Mammary microvascular endothelial cell (primary cell): ENCODE measurements at places on chromosomes 11 and 22. TPM values are rescaled to one million over a fixed set of nuclear protein-coding genes. Genes with fewer than 3 reads are reported as not detected.

C11orf16 gene
- total RNA-seq = not detected in 2 replicates

CCDC87 gene
- total RNA-seq = 0.05 TPM in 1 of 2 replicates, not detected in the other

SERPING1 gene
- total RNA-seq = 0.87 and 1.9 TPM in 2 replicates

ARFIP2 gene
- total RNA-seq = 33.8 and 38.9 TPM in 2 replicates

PHF21B gene
- total RNA-seq = not detected in 2 replicates

SHANK2 gene
- 0.07 TPM in 1 of 2 replicates, not detected in the other for total RNA-seq

UPB1 gene
- 0.10 TPM in 1 of 2 replicates, not detected in the other for total RNA-seq

MRGPRE gene
- not detected in 2 replicates for total RNA-seq

LRRC4C gene
- total RNA-seq = not detected in 2 replicates

TCN1 gene
- total RNA-seq = not detected in 2 replicates

SCGB1D2 gene
- total RNA-seq = not detected in 2 replicates

MS4A12 gene
- not detected in 2 replicates for total RNA-seq

MUC6 gene
- total RNA-seq = not detected in 2 replicates

CCDC81 gene
- total RNA-seq = 0.79 and 1.4 TPM in 2 replicates

P2RY6 gene
- 0.44 and 2.5 TPM in 2 replicates for total RNA-seq

USP2 gene
- not detected in 2 replicates for total RNA-seq
